ENCODE measurements at places on chromosomes 6 and 20. TPM values are rescaled to one million over a fixed set of nuclear protein-coding genes. Genes with fewer than 3 reads are reported as not detected.

- DNase-seq, result no peak
Measured at GRCh38 chr20:32236048-32236533, 28.4 kb downstream of the POFUT1 start.

- no peak for DNase-seq
Measured at GRCh38 chr6:107523054-107523791, 33.3 kb downstream of the SOBP start.

DNA sequence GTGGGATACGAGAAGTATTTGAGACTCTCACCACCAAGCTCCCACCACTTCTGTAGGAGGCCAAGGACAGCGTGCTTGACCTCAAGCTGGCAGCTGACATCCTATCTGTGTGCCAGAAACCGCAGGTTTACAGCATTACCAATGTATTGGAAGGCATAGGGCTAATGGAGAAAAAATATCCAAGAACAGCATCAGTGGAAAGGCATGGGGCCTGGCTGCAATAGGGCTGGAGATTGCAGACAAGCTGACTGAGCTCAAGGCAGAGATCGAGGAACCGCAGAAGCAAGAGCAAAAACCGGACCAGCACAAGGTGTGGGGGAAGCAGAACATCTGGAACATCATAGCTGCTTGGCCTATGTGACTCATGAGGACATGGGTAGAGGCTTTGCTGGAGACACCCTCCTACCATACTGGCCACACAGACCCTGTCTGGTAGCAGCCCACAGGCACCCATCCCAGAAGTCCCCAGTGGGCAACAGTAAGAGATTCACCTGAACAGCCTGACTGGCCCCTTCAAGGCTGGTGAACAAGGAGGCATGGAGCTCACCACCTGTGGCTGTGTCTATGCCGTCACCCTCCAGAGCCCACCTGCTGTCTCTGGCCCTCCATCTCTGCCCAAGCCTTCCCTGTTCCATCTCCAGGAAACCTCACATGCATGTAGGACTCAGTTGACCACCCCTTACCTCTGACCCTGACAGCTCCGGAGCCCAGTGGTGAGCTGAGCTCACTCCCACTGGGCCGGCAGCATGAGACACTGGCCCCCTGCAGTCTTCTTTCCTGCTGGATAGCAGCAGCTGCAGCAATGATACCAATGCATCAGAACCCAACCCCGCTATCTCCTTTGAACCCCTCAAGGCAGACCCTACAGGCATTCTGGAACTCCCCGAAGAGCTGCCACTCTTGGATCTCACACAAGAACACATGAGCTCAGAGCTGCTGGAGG is 171.1 kb downstream of the KIF6 start:
- peak; percentile 43 for DNase-seq

GRCh38 chr6:154606457-154606856 is 96.0 kb upstream of the CNKSR3 start:
- no peak for DNase-seq

Gene C6orf15
- not detected for total RNA-seq

Gene ANKRD66
- not detected for total RNA-seq

Gene SLC22A7
- not detected for total RNA-seq

- DNase-seq, result peak; percentile 57
Measured at GRCh38 chr6:10412461-10413261, 2.2 kb downstream of the TFAP2A start.

GRCh38 chr20:25050501-25051350 is 7.2 kb downstream of the ACSS1 start:
- no peak for DNase-seq

DNA sequence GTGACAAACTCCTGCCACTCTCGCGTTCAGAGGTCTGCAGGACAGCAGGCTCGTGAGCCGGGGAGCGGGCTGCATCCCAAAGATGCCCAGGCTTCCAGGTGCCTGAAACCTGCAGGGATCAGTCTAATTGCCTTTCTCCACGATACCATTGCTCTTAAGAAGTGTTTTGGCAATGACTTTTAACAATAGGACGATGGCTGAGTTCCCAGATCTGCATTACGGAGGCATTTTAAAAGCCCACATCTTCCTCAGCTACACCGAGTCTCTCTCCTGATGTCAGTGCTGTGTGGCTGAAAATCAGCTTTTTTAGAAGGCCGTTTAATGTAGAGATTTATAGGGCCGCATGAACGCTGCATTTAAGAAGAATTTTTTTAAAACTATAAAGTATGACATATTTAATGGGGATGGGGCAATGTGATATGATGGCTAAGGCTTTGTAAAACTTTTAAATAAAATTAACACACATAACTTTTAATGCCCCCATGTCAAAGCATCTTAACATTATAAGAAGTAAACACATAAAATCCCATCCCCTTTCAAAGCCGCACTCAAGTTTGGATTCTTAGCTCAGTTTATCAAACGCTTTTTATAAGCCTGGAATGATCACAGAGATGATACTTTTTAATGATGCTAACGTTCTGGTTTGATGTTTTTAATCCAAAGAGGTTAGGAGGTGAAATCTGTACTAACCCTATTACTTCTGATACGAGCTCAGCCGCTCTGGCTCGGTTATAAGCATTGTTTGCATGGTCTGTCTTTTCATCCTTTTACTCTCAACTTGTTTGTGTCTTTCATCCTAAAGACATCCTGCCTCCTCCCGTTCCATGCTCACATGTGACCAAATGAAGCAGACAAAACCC is 386.0 kb downstream of the SMOC2 start:
- no peak for DNase-seq

Gene FAM209B
- not detected for total RNA-seq

- DNase-seq, result no peak
Measured at GRCh38 chr20:10047427-10047826, 12.6 kb downstream of the ANKEF1 start.

Gene FERMT1
- total RNA-seq, result 2.2 TPM

Gene KIF13A
- total RNA-seq, result 59.8 TPM

- no peak for DNase-seq
Measured at GRCh38 chr6:1296542-1296941, 15.4 kb upstream of the FOXQ1 start.

Gene TRIM15
- not detected for total RNA-seq

DNA sequence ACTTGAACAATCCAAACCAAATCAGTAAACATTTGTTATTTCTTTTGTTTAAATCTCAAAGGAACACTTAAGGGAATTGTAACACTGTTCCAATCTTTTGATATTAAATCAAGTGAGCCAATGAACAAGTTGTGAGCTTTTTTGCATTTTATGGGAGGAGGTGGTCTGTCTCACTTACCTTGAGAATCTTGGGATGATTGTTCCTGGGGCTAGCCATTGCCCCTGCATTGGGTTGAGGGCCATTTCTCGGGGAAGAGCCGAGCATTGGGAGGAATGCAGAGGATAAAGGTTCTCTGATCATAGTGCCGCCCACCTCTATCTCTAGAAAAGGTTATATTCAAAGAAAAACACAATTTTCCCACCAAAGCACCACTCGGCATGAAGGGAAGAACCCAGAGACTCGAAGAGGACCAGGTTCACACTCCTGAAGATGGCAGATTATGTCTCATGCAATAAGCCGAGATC is 13.8 kb upstream of the TFB1M start:
- DNase-seq, result no peak

GRCh38 chr6:33207552-33208090 is 679 bp upstream of the RING1 start:
- DNase-seq, result peak; percentile 63

Gene LZTS3
- total RNA-seq, result 6.8 TPM

Gene LEMD2
- total RNA-seq, result 25.7 TPM

GRCh38 chr6:16264785-16265184 is 26.4 kb downstream of the GMPR start:
- no peak for DNase-seq

Gene MBOAT1
- 3.3 TPM for total RNA-seq

- DNase-seq, result no peak
Measured at GRCh38 chr6:76835695-76836094, 627.6 kb downstream of the HTR1B start.

Measured in heart left ventricle (tissue), 16 donors.